ENCODE measurements at places on chromosomes 13 and 19. TPM values are rescaled to one million over a fixed set of nuclear protein-coding genes. Genes with fewer than 3 reads are reported as not detected.

GRCh38 chr19:16361926-16362325, 37.3 kb downstream of the KLF2 start:
- no peak for DNase-seq

DNA sequence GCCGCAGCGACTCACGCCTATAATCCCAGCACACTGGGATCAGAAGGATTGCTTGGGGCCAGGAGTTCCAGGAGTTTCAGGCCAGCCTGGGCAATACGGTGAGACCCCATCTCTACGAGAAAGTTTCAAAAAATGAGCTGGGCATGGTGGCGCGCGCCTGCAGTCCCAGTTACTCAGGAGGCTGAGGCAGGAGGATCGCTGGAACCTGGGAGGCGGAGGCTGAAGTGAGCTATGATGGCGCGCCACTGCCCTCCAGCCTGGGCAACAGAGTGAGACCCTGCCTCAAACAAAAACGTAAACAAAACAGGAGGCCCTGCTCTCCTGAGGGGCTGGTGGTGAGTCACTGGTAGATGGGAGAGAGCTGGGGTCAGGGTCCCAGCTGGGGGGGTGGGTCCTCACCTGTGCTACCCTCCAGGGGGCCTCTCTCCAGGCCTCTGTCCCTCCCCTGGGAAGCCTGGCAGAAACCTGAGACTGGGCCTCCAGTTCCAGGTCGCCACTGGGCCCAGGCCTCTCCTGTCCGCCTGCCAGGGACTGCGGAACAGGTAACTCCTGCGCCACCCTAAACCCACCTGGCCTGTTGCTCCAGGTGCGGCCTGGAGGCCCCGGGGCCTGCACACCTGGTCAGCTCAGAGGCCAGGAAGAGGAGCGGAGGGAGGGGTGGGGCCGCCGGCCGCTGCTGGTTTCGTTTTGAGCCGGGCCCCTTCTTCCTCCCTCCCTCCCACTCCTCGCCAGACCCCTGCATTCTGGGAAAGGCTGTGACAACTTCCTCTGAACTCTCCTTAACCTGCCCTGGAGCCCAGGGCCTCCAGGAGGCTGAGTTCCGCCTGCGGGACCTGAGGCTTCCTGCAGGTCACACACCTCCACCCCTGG, 17.2 kb upstream of the ZBTB7A start:
- DNase-seq: peak; percentile 52

Gene ZNF8
- 5.4 TPM for total RNA-seq

Gene FFAR3
- not detected for total RNA-seq

Data from activated CD4-positive, alpha-beta T cell treated with anti-CD3 and anti-CD28 coated beads, Interleukin-2, amount 10 ng/mL, durations not matched to agents 7 days and 5 days (primary cell).